ENCODE measurements at places on chromosomes 1 and 21.
A peak's percentile ranks its signal among the peaks of the same experiment; 100 is the strongest.

GRCh38 chr1:8496473-8496872 lies 178.6 kb downstream of the SLC45A1 start:
- no peak for DNase-seq

GRCh38 chr1:230699716-230700115 lies 14.2 kb downstream of the AGT start:
- DNase-seq: no peak

- no peak for DNase-seq
Observed at GRCh38 chr1:81129366-81129765, 671.4 kb upstream of the ADGRL2 start.

DNA sequence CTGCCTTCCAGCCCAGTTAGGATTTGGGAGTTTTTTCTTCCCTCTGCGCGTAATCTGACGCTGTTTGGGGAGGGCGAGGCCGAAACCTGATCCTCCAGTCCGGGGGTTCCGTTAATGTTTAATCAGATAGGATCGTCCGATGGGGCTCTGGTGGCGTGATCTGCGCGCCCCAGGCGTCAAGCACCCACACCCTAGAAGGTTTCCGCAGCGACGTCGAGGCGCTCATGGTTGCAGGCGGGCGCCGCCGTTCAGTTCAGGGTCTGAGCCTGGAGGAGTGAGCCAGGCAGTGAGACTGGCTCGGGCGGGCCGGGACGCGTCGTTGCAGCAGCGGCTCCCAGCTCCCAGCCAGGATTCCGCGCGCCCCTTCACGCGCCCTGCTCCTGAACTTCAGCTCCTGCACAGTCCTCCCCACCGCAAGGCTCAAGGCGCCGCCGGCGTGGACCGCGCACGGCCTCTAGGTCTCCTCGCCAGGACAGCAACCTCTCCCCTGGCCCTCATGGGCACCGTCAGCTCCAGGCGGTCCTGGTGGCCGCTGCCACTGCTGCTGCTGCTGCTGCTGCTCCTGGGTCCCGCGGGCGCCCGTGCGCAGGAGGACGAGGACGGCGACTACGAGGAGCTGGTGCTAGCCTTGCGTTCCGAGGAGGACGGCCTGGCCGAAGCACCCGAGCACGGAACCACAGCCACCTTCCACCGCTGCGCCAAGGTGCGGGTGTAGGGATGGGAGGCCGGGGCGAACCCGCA lies at the start of gene PCSK9:
Gene PCSK9 (plus strand): TSS at position 207 of the 741 bp plus-strand sequence. CDS start 290 bp downstream, at position 497.
- peak; percentile 57 for DNase-seq

- DNase-seq: no peak
Observed at GRCh38 chr1:160432371-160432786, 32.0 kb downstream of the VANGL2 start.

DNA sequence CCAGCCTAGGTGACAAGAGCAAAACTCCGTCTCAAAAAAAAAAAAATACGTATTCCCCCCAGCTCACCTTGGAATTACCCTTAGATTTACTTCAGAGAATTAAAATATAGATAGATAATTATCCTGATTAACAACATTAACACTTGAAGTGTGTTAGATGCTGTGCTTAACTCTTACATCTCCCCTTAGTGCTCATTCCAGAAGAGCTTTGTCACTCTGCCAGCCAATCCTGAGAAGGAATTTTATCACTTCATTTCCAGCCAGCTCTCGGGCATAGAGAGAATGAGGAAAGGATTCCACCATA lies 1.6 kb upstream of the SHC1 start:
- no peak for DNase-seq

GRCh38 chr1:1371746-1372711 lies 3.0 kb downstream of the AURKAIP1 start:
- DNase-seq: peak; percentile 16

GRCh38 chr1:221015159-221015790 lies 136.0 kb downstream of the HLX start:
- no peak for DNase-seq

DNA sequence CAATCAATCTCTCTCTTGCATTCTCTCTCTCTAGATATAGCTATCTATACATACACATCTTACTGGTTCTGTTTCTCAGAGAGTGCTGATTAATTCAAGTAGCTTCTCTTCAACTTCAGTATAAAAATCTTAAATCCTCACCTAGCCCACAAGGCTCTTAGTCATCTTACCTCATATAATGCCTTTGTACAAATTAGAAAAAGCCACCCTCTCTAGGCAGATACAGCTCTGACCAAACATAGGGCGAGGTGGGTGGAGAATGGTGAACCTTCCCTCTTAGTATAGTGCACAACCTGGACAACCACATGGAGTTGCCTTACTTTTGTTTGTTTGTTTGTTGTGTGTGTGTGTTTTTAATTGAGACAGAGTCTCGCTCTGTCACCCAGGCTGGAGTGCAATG lies 5.1 kb upstream of the INAVA start:
- no peak for DNase-seq

- peak; percentile 92 for DNase-seq
Observed at GRCh38 chr21:41777951-41778815, 11.3 kb upstream of the RIPK4 start.

- no peak for DNase-seq
Observed at GRCh38 chr21:31052489-31053142, 14.3 kb upstream of the KRTAP19-8 start.

GRCh38 chr1:168455764-168456163 lies 88.0 kb downstream of the XCL2 start:
- no peak for DNase-seq

GRCh38 chr1:209416039-209416438 lies 167.5 kb upstream of the CAMK1G start:
- peak; percentile 67 for DNase-seq

- DNase-seq: peak; percentile 84
Observed at GRCh38 chr1:1273512-1274298, at the start of gene UBE2J2. Gene UBE2J2, minus strand, starts transcription at chr1:1273854. Its CDS starts 5,862 bp downstream, at chr1:1267992.

DNA sequence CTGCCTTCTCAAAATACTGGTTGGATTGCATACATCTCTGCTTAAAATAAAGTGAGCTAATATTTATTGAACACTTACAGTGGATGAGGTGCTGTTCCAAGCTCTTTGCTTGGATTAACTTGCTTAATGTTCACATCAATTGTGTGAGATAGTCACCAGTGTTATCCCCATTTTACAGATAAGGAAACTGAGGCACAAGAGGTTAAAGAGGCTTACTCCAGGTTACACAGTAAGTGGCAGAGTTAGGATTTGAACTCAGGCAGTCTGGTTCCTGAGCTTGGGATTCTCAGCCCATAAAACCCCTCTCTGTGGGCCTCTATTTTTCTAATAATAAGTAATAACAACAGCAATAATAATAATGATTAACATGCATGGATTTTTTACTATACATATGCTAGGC lies 13.6 kb upstream of the FAAH start:
- DNase-seq: no peak

DNA sequence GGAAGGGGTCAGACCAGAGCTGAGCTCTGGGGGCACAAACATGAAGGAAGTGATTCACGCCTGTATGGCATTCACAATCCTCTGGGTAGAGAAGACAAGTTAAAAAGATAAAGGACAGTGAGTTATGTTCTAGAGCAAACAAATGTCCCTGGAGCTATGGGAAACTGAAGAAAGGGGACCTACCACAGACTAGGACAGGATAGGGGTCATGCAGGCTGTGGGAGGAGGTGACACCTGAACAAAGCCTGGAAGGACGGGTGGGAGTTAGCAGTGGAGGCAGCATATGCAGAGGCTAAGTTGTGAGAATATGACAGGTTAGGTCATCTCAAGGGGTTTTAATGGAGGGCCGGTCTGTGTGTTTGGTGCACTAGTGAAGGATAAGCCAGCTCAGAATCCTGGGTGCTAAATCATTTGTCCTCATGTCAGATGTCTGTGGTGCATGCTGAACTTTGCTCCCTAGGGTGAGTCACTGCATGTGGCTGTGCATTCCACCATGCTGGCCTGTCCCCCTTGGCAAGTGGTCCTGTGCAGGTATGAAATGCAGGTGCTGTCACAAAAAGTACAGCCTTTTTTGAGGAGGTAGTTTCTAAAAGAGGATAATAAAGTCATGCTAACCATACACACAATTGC lies 28.5 kb downstream of the TNN start:
- no peak for DNase-seq

DNA sequence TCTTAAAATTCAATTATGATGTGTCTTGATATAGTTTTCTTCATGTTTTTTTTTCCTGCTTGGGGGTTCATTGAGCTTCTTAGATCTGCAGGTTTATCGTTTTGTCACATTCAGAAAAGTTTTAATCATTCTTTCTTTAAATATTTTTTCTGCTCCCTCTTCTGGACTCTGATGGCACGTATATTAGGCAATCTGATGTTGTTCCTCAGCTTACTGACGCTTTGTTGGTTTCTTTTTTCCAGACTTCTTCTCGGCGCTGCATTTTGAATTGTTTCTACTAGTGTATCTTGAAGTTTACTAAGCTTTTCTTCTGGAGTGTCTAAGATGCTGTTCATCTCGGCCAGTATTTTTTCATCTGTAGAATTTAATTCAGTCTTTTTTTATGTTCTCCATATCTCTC lies 44.8 kb upstream of the FMOD start:
- DNase-seq: no peak

- no peak for DNase-seq
Observed at GRCh38 chr1:3186526-3186921, 117.5 kb downstream of the PRDM16 start.

DNA sequence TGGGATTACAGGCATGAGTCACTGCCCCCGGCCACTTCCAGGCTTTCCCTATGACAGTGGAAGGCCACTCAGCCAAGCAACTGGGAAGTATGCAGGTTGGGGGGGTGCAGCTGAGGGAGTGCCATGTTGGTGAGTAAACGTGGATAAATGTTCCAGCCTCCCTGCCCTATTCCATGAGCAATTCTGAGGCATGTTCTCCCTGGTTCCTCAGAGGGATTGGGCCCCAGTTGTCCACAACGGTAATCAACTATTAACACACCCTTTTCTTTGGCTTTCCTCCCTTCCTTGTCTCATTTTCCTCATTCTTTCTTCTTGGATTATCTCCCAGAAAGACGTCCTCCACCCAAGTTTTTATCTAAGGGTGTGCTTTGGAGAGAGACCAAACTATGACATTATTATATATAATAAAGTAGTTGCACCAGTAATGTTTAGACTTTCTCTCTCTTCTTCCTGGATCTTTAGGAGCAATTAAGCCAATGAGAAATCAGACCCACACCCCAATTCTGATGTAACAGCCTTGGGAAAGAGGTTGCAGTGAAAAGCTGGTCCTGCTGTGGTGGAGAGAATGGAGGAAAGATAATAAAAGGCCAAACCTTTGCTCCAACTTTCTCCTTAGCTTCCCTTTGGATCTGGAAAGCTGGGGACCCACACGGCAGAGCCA lies 6.8 kb upstream of the SLAMF9 start:
- DNase-seq: no peak

DNA sequence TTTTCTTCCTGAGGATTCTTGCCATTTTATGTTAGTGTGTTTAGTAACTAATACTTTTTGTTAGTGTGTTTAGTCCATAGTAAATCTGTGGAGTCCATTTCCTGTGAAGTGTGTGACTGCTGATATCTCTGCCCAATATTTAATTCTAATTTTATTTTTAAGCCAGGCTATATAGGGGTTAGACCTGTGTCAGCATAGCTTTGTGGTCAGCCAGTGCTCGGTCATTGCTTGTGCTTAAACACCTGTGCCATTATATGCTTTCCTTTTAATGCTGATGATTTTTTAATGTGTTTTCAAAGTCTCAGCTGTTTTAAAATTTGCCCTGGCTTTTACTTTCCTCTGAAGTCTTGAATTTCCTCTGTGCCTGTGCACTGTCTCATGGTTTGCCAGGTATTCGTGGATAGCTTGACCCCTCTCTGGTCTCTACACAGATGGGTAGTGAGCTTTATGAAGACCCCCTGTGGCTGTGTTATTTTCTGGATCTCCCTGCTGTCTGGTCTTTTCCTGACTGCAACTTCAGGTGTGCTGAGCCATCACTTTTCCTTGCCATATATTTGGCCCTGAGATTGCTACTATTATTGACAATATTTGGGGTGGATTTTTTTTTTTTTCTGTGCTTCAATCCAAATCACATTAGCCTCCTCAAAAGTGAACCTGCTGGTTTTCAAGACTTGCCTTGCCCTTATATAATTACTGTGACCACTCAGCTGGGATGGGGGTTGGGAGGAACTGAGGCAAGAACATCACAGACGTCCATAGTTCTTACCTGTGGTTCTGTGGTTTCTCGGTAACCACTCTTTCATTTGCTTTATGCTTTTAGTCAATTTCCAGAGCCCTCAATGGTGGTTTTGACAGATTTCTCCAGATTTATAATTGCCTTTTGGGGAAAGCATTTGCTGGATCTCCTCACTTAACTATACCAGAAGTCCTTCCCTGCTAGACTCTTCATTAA lies 59.6 kb downstream of the RPS6KC1 start:
- DNase-seq: no peak

DNA sequence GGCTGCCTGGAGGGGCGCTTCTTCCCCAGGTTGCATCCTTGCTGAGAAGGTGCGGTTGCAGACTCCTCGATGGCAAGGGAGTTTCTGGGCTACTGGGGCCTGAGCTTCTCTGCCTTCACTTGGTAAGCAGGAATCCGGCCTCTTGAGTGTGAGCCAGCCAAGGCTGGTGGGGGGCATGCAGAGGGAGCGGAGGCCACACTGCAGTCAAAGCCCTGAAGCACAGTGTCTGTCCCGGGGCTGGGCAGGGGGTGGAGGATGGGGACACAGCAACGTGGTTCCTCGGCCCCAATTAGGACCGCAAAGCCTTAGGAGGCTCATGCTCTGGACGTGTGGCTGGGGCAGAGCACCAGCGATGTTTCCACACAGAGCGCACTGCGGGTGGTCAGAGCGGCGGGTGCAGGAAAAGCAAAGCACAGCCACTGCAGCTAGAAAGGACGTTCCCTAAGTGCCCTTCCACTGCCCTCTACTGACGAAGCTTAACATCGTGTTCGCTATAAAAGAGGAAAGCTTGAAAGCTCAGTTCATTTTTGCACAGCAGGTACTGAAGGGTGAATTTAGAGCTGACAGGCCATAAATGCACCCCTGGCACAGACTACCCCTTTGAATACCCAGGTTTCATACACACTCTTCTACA lies 60.7 kb upstream of the COG2 start:
- DNase-seq: no peak

- DNase-seq: no peak
Observed at GRCh38 chr1:30662291-30662840, 61.0 kb downstream of the MATN1 start.

GRCh38 chr1:107683191-107683657 lies 281.8 kb downstream of the VAV3 start:
- DNase-seq: peak; percentile 22

GRCh38 chr21:37683396-37684114 lies 232.7 kb downstream of the KCNJ6 start:
- DNase-seq: no peak

DNA sequence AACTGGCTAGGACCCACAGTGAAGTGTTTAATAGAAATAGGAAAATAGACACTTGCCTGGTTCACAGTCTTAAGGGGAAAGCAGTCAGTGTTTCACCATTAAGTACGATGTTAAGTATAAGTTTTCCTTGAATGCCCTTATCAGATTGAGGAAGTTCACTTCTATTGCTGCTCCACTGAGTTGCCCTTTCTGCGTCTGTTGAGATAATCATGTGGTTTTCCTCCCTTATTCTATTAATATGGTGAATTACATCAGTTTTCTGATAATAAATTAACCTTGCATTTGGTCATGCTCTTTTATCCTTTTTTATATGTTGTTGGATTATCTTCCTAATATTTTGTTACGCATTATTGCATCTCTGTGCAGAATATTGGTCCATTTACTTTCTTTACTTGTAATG lies 21.4 kb downstream of the UTS2 start:
- no peak for DNase-seq

Data from DMS79 treated with DMSO at 0.1 percent for 48 hours (cell line).